NCI-H2081 treated with DMSO at 0.1 percent for 48 hours (cell line): ENCODE measurements at places on chromosomes 12 and 14.

DNA sequence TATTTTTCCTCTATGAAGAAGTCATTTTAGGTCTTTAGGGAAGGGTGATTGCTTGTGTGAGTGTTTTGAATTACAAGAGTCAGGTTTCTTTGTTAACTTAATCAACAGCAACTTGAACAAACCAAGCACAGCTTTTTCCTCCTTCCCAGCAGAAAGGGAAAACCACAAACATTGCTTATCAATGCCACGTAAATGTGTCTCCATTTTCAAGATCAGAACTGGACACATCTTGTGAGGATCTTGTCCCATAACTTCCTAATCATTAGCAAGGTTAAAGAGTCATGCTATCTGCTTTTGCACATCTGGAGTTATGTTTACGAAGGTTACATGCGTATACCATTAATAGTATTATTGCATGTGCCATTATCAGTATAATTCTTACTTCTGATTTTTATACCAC lies 248.0 kb upstream of the FLRT2 start:
- no peak for DNase-seq

GRCh38 chr14:92122351-92122677 lies 545 bp downstream of the CPSF2 start:
- DNase-seq = no peak

GRCh38 chr14:92088494-92088893 lies 17.9 kb downstream of the ATXN3 start:
- no peak for DNase-seq

DNA sequence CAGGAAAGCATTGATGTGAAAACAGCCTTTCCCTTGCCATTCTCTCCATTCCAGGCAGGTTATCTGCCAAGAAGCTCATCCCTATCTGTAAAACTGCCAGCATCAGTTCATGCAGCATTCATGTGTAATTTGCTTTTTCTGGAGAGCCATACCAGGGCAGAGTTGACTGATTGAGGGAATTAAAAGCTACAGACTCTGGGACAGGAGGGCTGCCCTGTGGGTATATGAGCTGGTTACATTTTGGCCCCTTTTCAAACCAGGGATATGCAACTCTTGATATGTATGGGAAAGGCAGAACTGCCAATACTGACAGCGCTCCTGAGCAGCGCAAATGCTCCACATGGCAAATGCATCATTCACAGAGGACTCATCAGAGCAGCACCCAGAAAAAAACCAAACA lies 53.7 kb downstream of the SYT1 start:
- DNase-seq = no peak

DNA sequence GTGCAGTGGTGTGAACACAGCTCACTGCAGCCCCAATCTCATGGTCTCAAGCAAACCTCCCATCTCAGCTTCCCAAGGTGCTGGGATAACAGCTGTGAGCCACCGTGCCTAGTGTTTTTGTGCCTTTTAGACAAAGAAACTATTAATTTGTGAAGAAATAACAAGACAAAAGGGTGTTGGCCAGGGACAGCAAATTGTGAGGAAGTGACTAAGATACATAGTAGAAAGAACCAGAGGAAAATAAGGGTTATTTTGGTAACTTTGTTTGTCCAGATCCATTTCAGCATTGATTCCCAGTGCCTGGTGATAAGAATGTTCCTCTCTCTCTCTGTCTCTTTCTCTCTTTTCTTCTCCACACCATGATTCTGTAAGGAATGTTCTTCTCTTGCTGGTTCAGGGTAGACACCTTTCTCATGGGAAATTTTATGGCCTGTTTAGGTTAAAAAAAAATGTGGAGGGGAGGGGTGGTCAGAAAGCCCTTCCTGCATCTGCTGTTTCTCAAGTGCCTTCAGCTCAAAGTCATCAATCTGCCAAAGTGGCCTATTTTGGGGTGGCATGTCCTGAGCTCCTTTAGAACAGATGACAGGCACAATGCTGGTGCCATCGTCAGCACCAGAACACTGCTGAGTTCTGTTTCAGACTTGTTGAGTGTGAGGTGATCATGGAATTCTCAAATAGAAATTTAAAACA lies 184.4 kb upstream of the EEA1 start:
- no peak for DNase-seq

- DNase-seq = no peak
Observed at GRCh38 chr14:86505808-86506207, 975.9 kb downstream of the FLRT2 start.
